HCT116 (cell line): ENCODE measurements at places on chromosomes 13 and 19. TPM values are rescaled to one million over a fixed set of nuclear protein-coding genes. Genes with fewer than 3 reads are reported as not detected.

- peak; percentile 56 for DNase-seq
These were observed 29.8 kb upstream of the GRTP1 start for GRCh38 chr13:113393563-113394338.

DNA sequence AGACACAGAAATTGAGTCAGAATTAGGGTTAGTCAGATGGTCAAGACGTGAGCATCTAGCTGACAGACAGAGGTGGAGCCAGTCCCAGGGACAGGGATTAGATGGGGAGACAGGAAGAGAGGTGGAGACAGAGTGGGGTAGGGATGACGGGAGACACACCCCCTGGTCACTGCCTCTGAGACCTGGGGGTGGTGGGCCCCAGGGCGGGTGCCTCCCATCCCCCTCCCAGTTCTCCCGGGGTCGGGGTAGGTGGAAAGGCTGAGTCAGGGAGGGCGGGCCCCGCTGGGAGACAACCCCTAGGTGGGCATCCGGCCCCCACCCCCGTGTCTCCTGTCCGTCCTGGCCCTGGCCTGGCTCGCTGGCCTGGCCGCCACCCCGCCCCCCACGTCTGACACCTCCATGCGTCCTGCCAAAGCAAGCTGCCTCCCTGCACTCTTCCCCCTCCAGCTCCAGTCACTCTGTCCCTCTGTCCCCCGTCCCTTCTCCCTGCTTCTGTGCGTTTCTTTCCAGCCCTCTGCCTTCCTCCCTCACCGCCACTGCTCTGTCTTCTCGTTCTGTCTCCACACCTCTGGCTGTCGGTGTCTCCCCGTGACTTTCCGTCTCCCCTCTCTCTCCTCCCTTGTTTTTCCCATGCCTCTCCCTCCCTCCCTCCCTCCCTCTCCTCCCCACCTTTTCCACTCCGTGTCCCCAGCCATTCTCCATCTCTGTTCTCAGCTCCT, 15.1 kb downstream of the CCDC97 start:
- no peak for DNase-seq

GRCh38 chr13:36700170-36700569, 26.4 kb downstream of the SERTM1 start:
- DNase-seq = no peak

DNA sequence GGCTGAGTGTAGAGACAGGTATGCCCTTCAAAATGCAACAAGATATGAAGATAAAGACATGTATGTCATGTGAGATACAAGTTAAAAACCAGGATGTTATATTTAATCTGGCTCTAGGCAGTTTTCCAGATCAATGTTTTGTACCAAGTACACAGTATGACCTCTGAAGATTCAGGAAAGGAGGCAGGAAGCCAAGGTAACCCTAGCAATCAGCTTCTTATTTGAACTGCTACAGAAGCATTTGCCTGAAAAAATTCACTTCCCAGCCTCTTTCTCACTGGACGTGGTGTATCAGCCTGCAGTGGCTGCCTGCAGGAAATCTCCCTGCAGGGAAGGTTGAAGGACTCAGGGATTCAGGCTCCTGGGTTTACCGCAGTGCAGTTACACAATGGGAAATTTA, 24.1 kb downstream of the OLFM4 start:
- no peak for DNase-seq

DNA sequence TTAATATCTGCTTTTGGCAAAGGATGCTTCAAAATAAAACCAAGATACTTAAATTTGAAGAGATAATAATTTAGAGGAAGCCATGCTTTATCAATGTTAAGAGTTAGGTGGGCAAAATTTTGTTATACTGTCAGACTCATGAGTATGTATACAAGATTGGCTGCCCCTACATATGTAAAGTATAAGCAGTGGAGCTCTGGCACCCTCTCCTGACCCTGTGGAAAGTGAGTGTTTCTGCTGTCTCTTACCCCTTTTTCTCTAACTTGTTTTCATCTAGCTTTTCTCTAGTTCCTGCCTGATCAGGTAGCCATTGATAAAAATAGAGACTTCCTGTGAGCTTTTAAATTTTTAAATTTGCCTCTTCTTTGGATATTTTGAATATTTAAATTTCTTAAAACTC, 710.9 kb upstream of the SPRY2 start:
- no peak for DNase-seq

GRCh38 chr13:23696610-23697009, 126.4 kb downstream of the TNFRSF19 start:
- no peak for DNase-seq

DNA sequence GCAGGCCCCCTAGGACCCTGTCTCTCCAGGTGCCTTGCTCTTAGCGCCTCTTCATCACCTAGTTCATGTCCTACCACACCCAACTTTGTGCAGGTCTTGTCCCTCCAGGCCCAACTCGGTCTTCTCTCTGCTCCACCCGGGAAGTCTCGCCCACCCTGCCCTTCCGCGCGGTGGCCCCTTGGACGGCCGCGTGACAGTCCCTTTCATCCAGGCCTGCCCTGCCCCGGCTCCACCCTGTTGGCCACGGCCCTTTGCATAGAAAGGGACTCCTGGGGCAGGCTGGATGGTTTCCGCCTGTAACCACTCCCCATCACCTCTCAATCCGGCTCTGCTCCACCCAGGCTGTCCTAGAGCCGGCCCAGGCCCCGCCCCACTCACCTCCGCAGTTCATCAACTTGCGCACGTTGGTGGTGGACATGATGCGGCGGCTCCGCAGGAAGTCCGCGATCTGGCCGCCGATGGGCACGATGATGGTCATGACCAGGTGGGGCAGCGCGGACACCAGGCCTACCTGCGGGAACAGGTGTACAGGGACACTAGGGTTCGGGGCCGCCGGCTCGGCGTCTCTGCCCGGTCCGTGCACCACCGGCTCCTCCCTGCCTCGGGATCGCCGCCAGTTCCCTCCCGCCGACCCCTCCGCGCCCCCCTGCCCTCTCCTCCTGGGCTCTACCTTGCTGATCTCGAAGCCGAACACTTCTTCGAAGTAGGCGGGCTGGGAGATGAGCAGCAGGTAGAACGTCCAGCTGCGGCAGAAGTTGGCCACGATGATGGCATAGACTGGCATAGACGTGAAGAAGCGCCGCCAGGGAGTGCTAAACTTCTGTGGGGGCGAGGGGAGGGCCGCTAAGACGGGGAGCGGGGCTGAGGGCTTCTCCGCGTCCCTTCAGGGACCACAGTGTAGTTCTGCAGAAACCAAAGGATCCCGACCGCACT, 7.2 kb downstream of the GFY start:
- DNase-seq = no peak

GRCh38 chr19:33384983-33385382, 11.5 kb downstream of the CEBPG start:
- DNase-seq = no peak

DNA sequence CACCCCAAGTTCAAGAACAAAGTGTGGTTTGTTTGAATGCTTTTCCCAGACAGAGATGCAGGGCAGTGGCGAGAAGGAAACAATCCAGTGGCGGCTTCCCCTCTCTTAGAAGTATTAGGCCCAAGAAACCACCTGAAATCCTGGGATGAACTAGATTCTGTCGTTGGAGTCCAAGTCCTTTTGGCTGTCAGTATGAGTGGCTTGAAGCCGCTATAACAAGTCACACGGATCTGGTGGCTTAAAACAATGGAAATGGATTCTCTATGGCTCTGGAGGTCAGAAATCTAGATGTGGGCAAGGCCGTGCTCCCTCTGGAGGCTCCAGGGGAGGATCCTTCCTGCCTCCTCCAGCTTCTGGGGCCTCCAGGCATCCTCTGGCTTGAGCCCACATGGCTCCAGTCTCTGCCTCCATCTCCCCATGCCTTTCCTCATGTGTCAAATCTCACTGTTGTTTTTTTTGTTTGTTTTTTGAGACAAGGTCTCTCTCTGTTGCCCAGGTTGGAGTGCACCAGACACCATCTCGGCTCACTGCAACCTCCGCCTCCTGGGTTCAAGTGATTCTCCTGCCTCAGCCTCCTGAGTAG, 97.7 kb downstream of the GNG7 start:
- no peak for DNase-seq

POU2F2 gene
- 0.89 TPM for total RNA-seq

GFY gene
- 2.6 TPM for total RNA-seq

SLC25A41 gene
- 0.93 TPM for total RNA-seq

ZNF536 gene
- total RNA-seq = not detected
